Liver (tissue), 10 donors: ENCODE measurements at places on chromosomes 16 and 17. TPM values are rescaled to one million over a fixed set of nuclear protein-coding genes. Genes with fewer than 3 reads are reported as not detected.

The SLC25A10 gene
- 51.2 TPM for polyA plus RNA-seq

The MPG gene
- polyA plus RNA-seq, result 41.3 TPM

The IRF8 gene
- 7.6 TPM for polyA plus RNA-seq

The TOX3 gene
- polyA plus RNA-seq, result 3.5 TPM

The ACSM2A gene
- 607 TPM for polyA plus RNA-seq

DNA sequence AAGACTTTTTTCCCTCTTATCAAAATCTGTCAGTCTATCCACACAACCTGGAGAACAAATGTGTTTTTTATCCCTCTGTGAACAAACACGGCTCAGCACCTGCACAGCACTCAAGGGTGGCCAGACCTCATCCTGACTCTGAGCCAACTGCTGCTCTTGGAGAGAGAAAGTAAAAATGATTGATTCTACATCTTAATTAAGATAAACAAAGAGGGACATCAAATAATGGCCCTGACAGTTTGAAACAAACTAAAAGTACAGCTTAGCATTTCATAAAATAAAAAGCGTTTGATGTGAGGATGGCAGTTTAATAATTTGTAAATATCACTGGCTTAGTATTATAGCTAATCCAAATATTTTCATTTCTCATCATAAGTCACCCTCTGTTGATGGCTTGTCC lies 106.2 kb downstream of the SNX11 start:
- DNase-seq, result no peak

- DNase-seq, result no peak
These were observed 104.3 kb downstream of the AXIN2 start for GRCh38 chr17:65457183-65457582.

- DNase-seq, result no peak
These were observed 8.1 kb upstream of the C1QL1 start for GRCh38 chr17:44976206-44976605.

DNA sequence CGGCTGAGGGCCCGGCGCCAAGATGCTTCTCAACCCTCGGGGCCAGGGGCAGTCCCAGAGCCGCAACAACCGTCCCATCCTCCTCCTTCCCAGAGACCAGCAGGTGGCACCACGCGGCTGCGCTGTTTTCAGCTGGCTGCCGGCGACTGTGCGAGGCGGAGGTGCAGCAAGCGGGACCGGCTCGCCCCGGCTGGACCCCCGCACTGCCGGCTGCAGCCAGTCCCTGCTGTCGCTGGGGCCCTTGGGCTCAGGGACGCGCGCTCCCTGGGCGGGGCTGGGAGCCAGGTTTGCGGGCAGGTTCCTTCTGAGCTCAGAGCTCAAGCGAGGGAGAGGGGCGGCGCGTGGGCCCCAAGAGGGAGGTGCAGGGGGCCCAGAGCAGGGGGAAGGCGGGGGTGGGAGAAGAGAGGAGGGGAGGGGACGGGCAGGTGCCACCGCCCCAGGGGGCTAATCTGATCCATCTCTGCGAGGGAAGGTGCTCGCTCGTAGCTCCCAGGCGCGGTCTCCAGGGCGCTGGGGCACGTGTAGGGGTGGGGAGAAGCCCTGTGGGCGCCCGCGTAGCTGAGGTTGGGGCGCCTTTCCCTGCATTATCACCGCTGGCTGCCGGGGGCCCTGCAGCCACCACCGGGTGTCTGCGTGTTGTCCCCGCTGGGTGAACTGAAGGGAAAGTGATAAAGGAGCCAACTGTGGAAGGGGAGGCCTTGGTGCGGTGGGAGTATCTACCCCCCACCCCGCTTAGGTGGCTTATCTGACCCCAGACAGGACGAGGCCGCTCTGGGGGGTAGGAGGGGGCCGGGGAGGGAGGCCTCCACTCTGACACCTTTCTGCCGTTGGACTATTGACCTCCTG lies 24.2 kb downstream of the STAT5A start:
- peak; percentile 84 for DNase-seq

GRCh38 chr17:38511150-38512108 lies 83.2 kb downstream of the ARHGAP23 start:
- DNase-seq, result no peak

DNA sequence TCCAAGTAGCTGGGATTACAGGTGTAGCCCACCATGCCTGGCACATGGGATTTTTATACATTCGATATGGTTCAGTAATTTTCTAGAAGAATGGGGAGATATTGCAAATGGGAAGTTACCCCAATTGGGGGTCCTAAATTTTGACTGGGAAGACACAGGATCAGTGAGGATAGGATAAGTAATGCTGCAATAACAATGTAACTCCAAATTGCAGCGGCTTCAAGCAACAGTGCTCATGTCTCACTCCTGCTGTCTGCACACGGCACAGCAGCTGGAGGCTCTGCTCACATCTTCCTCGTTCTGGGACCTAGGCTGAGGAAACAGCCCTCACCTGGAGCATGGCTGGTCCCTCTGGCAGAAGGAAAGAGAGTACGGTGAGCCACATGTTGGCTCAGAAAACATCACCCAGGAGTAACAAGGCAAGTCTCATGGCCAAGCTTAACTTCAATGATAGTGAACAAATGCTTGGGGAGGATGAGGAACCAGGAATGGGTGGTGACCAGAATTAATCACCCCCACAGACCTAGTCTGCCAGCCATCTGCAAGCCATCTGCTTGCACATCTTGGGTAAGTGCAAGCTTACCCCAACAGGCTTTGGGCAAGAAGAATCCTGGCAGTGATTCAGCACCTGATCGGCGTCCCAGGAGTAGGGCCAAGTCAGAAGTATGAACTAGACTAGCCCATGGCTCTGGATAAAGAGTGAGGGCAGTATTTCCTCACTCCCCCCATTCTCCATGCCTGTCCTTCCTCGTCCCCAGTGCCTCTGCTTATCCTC lies 229.2 kb downstream of the COPRS start:
- no peak for DNase-seq

- DNase-seq, result no peak
These were observed 8.7 kb downstream of the RAP1GAP2 start for GRCh38 chr17:2804912-2805311.

DNA sequence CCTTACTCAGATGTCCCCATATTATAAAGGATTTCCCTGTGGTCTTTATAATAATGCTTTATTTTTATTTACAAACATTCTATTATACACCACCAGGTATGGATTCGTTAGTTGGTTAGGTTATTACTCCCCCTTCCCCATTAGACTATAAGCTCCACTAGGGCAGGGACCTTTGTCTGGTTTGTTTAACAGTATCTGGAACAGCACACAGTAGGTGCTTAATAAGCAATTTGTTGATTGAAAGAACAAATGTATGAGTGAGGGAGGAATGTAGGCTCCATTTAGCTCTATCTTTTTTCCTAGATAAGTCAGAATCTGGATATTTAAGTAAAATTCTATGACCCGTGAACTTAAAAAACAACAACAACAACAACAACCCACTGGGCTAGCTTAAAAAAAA lies 2.3 kb upstream of the PRKCB start:
- DNase-seq, result no peak

DNA sequence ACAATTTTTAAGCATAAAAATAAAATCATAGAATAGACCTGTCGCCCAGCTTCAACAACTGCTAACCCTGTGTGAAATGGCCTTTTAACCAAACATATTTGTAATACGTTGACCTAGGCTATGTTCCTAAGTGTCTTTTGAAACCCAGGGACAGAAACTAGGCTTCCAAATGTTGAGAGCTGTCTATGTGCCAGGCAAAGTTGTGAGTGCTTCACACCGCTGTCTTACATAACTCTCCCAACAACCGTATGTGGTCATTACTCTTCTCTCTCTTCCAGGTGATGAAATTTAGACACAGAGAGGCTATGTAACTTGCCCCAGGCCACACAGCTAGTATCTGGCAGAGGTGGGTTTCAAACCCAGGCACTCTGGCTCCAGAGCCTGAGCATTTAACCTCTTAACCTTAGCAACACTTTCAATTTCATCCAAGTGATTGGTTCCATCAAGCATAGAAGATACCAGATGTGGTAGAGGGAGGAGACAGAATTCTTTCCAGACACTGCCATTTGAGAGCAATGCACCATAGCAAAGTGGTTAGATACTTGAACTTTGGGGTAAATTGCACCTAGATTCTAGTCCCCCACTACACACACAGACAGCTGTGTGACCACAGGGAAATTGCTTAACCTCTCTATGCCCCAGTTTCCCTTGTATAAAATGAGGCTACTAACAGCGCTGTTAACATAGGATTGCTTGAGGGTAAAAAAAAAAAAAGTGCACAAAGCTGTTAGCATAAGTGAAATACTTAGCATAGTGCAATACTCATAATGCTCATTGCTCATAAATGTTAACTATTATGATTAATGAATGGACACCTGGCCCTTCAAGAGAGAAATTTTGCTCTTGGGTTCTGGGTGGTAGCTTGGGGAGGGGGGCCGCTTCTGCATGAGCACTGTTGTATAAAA lies 160.6 kb downstream of the IRX3 start:
- DNase-seq, result no peak

- peak; percentile 86 for DNase-seq
These were observed 30.2 kb downstream of the SPHK1 start for GRCh38 chr17:76414334-76415295.

DNA sequence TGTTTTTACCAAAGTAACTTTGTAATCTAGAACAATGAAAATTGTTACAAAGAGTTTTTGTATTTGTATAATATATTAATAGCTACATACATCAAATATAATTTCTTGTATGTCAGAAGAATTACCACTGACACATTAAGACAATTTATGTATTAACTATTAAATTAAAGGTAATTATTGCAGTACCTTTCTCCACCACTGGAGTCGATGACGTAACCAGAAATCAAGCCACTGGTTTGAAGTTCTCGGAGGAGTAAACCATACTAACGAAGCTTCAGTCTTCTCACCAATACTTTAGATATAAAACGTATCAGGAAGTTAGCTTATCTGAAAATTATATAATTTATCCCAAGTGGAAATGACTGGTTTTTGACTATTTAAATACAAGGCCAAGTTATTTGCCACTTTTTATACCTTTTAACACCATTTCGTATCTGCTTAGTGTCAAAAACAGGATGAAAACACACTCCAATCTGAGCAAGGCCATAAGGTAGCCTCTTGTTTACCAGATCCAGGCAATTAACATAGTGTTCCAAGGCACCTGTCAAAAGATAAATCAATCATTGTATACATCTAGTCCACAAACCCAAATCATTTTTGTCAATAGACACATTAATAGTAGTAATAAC lies 4.3 kb downstream of the POLG2 start:
- no peak for DNase-seq

- DNase-seq, result no peak
These were observed 246.9 kb downstream of the PRKCA start for GRCh38 chr17:66549311-66549704.

DNA sequence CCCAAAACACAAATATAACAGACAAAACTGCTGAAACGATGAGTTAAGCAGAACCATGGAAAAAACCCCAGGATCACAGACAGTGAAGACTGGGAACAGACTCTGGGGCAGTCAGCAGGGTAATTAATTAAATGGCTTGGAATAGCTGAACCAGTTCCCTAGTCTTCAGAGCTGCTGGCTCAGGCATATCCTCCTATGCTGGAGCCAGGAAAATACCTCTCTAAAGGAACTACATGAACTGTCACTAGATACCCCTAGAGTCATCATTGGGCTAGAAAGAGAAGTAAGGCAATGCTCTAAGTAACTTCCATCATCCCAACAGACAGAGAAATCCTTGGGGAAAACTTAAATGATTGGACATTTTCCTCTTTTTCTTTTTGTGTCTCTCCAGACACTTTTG lies 113.0 kb downstream of the STXBP4 start:
- no peak for DNase-seq

GRCh38 chr17:68349157-68349556 lies 57.9 kb downstream of the ARSG start:
- DNase-seq, result no peak

DNA sequence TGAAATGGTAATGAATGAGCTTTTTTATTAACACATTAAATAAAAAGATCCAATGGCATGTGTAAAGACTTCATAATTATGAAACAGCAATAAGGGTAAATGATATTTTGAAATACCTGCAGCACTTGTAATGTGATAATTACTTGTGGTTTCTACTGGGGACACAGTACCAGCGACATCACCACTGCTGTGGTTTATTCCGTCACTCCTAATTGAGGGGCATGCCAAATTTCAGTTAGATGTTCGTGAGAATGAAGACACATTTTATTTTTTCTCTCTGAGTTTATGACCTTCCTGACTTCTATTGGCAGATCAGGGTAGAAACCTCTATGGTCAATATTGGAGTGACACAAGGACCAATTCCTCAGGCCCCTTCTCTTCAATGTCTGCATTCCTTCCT lies 131.9 kb upstream of the XYLT1 start:
- DNase-seq, result no peak

DNA sequence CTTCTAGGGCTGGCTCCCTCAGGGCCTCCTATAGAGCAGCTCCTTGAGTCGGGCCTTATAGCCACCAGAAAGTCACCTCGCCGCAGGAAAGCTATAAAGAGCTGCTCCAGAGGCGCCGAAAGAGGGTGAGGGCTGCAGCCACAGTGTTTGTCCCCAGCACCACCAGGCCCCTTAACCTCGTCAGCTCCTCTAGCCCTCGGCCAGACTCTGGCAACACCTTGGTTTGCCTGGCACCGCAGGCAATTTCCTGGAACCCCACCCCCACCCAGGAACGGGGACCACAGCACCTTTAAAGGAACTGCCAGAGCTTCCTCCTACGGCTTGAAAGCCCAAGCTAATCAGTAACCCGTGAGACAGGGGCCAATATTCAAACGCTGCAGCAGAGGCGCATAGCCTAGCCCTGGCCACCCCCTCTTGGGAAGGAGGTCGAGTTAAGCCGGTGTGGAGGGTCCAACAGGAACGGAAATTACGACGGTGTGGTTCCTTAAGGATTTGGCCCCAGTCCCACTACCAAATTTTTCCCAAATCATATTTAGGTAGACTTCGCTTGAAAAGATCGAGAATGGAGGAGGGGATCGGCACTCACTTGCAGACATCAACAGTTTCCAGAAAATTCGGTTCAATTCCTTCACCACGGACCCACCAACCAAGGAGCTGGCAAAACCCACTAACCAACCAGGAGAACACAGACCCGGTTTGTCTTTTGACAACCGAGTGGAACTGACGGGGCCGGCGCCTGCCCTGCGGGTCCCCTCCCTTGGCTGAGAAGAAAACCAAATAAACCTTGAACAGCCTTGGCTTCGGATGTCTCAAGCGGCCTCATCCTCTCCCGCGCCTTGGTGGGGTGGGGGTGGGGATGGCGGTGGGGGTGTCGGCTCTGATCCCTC lies 3.0 kb downstream of the HOXB6 start:
- no peak for DNase-seq

DNA sequence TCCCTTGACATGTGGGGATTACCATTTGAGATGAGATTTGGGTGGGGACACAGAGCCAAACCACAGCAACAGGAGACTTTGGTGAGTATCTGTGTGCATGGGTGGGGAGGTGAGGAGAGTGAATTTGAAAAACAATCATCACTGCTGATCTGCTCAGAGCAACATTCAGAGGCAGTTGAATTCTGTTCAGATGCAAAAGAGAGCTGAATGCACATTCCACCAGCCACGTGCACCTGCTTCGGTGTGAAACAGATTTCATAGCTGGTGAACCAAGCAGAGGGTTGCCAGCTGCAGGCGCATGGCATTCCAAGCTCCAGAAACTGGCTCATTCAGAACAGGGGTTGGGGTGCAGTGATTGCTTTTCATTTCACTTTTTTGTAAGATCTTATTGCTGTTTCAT lies 233.1 kb upstream of the FOXF1 start:
- DNase-seq, result no peak

- no peak for DNase-seq
These were observed 20.3 kb downstream of the MRM3 start for GRCh38 chr17:802481-802880.

GRCh38 chr17:80783971-80784370 lies 207.7 kb upstream of the CHMP6 start:
- DNase-seq, result no peak
